ENCODE measurements at places on chromosomes 11 and 22.

GRCh38 chr22:45866646-45867117 lies 110.3 kb downstream of the WNT7B start:
- no peak for DNase-seq

- DNase-seq: no peak
Observed at GRCh38 chr22:30471616-30472318, at the start of gene SEC14L3. Gene SEC14L3, minus strand, starts transcription at chr22:30472017. Its CDS starts 59 bp downstream, at chr22:30471958.

DNA sequence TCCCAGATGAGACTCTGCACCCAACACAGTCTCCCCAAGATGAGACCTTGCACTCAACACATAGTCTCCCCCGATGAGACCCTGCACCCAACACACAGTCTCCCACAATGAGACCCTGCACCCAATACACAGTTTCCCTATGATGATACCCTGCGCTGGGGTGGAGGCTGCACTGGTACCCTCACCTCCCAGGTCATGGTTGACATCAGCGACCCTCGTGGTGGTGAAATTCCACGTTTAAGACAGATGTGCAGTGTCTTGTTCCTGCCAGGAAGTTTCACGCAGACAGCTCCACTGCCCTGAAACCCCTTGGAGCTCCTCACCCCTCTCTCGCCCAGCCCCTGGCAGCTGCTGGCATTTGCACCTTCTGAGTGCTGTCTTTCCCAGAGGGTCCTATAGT lies 9.5 kb downstream of the MUC5AC start:
- DNase-seq: no peak

GRCh38 chr22:17570851-17571631 lies 7.7 kb downstream of the SLC25A18 start:
- no peak for DNase-seq

DNA sequence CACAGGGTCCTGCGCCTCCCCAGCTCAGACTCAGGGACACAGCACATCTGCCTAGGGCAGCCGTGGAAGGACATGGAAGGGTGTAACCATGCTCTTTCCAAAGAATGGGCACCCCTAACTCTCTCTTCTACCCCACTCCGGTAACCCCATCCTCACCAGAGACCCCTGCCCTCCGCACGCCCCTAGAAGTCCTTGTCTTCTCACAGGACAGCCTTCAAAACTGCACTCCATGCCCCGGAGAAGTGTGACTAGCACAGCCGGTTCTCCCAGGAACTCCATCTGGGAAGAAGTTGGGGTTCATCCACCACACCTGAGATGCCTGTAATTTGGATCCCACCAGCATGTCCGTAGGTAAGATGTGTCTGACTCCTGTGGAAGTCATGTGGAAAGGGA lies 25.0 kb downstream of the P2RY2 start:
- DNase-seq: no peak

GRCh38 chr11:106745941-106746340 lies 272.3 kb downstream of the GUCY1A2 start:
- DNase-seq: no peak

- DNase-seq: no peak
Observed at GRCh38 chr11:26891501-26891900, 102.4 kb upstream of the FIBIN start.

DNA sequence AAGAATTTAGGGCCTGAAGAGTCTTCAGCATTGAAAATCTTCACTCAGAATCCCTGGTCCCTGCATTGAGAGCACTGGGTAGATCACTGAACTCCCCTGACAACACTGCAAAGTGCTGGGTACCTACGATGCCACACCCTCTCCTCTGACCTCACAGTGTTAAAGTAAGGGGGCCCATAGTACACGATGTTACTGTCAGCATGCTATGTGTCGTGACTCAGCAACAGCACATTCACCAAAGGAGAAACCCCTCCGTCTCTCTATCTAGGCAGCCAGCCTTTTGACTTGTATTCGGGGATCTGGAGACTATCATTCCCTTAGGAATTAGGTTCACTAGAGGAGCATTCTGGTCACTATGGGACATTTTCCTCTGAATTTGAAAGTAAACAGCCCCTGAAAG lies 67.4 kb upstream of the PITPNB start:
- DNase-seq: no peak

All from HAP-1 (cell line).